Progenitor cell of endocrine pancreas (in vitro differentiated cells): ENCODE measurements at places on chromosomes 1 and 21.

GRCh38 chr1:116306840-116307442 is 66.1 kb upstream of the ATP1A1 start:
- DNase-seq: no peak

GRCh38 chr21:42062236-42063022 is 8.7 kb upstream of the UMODL1 start:
- no peak for DNase-seq

DNA sequence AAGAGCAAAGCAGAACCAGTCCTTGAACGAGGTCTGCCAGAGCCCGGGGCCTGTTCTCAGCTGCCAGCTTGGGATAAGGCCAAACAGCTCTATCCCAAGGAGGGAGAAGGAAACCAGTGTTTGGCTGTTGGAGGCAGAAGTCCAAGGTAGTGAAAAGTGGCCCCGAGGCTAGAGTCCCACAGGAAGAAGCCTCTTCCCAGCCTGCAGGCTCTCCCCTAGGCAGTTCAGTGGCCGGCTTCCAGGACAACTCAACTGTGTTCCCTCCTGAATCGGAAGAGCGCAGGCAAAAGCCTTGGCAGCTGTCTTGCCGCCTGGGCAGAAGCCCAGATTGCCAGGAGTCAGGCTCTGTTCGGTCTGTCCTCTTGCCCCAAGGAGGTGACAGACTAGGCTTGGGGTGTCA is 19.3 kb downstream of the QSOX1 start:
- DNase-seq: no peak

- DNase-seq: no peak
Measured at GRCh38 chr1:228460821-228461220, 26.4 kb upstream of the RNF187 start.

- no peak for DNase-seq
Measured at GRCh38 chr1:184210862-184211261, 159.3 kb downstream of the TSEN15 start.

DNA sequence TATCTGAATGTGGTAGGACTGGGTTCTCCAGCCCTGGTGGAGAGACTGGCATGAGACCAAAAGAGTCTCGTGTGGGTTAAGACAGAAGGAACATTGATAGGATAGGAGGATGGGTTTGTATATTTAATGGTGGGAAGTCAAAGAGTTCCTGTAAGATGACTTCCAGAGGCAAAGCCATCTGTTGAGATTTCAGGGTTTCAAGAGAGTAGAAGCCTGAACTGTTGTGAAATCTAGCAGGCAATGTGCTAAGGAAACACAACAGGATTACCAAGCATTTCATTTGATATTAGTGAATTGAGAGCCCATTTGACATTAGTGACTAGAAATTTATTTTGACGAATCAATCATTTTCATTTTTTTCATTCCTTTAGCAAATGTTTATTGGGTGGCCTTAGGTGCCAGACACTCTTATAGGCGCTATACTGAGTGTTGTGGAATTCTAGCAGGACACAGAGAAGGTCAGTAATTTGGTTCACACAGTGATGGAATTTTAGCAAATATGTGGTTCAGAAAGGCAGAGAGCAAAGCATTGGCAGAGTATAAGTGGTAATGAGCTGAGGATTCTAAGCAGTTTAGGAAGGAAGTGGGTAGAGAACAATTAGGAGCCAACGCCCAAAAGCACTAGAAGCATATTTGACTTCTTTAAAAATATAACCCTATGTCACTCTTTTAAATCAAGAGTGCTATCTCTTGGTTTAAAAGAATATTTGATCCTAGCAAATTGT is 149.3 kb downstream of the AK5 start:
- DNase-seq: no peak
